ENCODE measurements at places on chromosomes 16 and 17. TPM values are rescaled to one million over a fixed set of nuclear protein-coding genes. Genes with fewer than 3 reads are reported as not detected.

Gene ABCC3
- total RNA-seq = not detected

GRCh38 chr16:86883583-86884389 lies 305.4 kb downstream of the FOXL1 start:
- DNase-seq = no peak

Gene HAS3
- 0.71 TPM for total RNA-seq

- no peak for DNase-seq
These were observed 1.1 kb downstream of the GLIS2 start for GRCh38 chr16:4316864-4317531.

DNA sequence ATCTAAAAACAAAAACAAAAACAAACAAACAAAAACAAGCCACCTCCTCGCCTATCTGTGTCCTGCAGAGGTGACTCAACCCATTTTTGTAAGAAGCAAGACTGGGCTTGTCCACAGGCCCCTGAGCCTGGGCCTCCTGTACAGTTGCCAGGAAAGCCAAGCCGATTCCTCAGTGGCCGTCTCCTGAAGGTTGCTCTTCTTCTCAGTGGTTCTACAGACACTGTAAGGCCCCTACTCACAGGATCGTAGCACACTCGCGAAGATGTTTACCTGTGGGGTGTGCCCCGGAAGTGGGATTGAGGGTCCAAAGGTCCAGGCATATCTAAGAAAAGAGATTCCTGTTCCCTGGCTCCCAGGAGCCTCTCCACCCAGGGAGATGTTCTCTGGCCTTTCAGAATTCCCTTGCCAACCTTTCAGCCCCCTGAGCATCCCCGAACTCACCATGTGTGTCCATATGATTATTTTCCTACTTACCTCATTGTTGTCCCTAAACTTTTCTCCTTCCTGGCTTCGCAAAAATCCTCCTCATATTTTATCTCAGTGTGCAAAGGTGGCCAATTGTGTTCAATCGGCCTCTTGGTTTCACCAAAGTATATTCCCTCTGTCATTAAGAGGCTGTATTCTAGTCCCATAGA lies 7.5 kb upstream of the CES3 start:
- no peak for DNase-seq

GRCh38 chr16:27640277-27640600 lies 90.3 kb downstream of the KATNIP start:
- no peak for DNase-seq

DNA sequence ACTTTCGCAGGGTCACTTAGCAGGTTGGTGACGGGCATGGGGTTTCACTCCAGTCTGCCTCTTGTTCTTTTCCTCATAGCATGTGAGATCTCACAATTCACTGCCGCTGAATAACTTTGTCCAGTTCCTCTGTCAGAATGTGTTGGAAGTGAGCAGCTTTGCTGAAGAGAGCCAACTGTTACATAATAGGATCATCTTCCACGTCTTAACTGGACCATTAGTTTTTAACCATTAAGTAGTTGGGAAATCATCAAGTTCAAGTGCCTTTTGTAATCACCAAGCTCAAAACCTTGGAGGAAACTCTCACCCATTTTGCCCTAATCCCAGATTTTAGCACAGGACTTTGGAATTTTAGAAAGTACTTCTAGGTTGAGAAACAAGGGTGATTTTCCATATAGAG lies 290.6 kb downstream of the WWOX start:
- DNase-seq = no peak

- peak; percentile 27 for DNase-seq
These were observed 84.4 kb upstream of the GSE1 start for GRCh38 chr16:85528528-85529387.

Measured in activated CD4-positive, alpha-beta memory T cell treated with anti-CD3 and anti-CD28 coated beads, Interleukin-2, amount 10 ng/mL, durations not matched to agents 7 days and 5 days (primary cell).